ENCODE measurements at places on chromosomes 1 and 21. TPM values are rescaled to one million over a fixed set of nuclear protein-coding genes. Genes with fewer than 3 reads are reported as not detected.

The CLEC20A gene
- total RNA-seq = not detected

The CRB1 gene
- not detected for total RNA-seq

The LYPD8 gene
- total RNA-seq = not detected

The OR2L5 gene
- not detected for total RNA-seq

The CFHR1 gene
- total RNA-seq = not detected

The KLHDC7A gene
- total RNA-seq = 1.6 TPM

The LEPR gene
- 3.0 TPM for total RNA-seq

The APP gene
- total RNA-seq = 631 TPM

The CHIA gene
- not detected for total RNA-seq

The GNG12 gene
- total RNA-seq = 8.9 TPM

The KDF1 gene
- total RNA-seq = 26.1 TPM

The IGSF21 gene
- not detected for total RNA-seq

The FCAMR gene
- total RNA-seq = not detected
